Activated T-cell treated with anti-CD3 and anti-CD28 coated beads for 4 hours (primary cell): ENCODE measurements at places on chromosomes 11 and 22.

DNA sequence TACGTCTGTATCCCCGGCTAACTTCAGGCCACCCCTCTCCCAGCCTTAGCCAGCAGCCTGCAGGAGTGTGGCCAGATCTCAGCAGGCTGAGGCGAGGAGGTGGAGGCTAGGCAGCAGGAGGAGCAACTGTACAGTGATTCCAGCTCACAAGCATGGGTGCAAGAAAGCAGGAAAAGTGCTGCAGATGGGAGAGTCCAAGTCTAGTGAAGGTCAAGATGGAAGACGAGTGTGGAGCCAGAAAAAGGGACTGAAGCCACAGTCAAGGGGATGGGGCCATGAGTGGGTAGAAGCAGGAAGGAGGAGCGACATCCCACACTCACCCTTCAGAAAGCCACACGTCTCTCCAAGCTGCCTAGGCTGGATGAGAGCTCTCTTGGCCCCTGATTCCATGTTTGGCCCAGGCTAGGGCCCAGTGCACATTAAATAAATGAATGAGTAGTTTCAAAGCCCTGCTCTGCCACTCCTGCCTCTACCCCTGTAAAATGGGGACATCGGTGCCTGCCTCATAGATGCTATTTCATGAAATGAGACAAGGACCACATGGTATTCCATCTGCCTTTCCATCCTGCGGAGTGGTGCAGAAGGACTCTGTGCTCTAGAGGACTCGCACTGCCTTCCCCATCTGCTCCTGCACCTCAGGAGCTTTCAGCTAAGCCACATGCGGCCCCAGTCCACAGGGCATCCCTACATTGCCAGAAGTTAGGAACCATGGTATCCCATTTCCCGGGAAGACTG, 2.9 kb downstream of the YDJC start:
- no peak for DNase-seq

GRCh38 chr11:63705526-63705925, 24.2 kb downstream of the RTN3 start:
- DNase-seq, result no peak

GRCh38 chr11:14264966-14265365, 94.0 kb downstream of the RRAS2 start:
- DNase-seq, result no peak

DNA sequence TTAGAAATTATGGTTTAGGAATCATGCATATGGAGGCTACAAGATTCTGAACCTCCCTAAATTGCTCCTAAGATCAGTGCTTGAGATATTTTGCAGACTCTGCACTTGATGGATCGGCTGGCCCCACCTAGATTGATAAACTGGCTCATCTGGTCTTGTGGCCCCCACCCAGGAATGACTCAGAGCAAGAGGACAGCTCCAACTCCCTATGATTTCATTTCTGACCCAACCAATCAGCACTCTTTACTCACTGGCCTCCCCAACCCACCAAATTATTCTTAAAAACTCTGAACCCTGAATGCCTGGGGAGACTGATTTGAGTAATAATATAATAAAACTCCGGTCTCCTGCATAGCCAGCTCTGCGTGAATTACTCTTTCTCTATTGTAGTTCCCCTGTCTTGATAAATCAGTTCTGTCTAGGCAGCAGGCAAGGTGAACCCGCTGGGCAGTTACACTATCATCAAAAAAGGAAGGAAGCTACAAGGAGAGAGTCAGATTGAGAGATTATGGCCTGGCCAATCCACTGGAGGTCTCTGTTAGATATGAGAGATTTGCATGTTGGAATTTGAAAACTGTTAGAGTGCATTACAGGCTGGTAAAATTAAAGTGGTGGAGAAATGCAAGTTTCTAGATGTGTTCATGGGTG, 245.8 kb downstream of the CSNK2A3 start:
- DNase-seq, result no peak

DNA sequence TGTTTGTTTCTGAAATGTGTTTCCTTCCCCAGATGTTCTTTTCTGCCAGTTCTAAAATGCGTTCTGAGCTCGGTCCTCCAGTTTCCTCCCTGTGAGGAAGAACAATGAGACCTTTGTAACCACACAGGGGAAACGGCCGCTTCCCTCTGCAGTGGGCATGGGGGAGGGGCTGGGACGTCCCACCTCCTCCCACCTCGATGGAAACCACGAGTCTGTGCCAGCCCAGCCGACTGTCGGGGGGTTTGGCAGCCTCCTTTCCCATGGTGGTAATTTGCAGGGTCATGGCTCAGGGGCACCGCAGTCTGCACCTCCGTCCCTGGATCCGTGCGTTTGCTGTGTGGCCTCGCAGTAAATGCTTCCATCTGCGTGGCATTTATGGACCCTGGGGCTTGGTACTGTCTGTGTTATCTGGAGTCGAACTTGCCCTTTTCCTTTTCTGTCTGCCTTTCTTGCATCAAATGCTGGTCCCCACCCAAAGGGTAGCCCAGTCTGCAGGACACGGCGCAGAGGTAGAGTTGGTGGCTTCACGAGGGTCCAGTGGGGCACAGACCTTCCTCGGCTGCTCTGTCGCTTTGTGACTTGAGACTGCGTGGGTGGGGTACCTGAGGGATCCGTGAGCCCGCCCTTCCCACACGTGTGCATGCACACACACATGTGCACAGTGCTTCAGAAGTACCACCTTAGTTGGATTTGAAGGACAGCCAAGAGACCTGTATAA, 16.1 kb downstream of the LRP5 start:
- no peak for DNase-seq

GRCh38 chr22:30031328-30031727, 48.9 kb upstream of the HORMAD2 start:
- no peak for DNase-seq

GRCh38 chr11:72445423-72445822, 11.1 kb upstream of the CLPB start:
- DNase-seq, result no peak
